ENCODE measurements at places on chromosomes 7 and 10. TPM values are rescaled to one million over a fixed set of nuclear protein-coding genes. Genes with fewer than 3 reads are reported as not detected.

DNA sequence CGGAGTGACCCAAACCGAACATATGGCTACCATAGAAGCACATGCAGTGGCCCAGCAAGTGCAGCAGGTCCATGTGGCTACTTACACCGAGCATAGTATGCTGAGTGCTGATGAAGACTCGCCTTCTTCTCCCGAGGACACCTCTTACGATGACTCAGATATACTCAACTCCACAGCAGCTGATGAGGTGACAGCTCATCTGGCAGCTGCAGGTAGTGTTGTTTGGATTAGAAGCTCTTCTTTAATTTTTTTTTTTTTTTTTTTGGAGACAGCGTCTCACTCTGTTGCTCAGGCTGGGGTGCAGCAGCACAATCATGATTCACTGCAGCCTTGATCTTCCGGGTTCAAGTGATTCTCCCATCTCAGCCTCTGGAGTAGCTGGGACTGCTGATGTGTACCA, 45.8 kb downstream of the NRF1 start:
- no peak for DNase-seq

GRCh38 chr7:26198133-26198780, 2.3 kb downstream of the HNRNPA2B1 start:
- DNase-seq = no peak

- no peak for DNase-seq
Observed at GRCh38 chr7:24504040-24504439, 69.2 kb upstream of the PALS2 start.

DNA sequence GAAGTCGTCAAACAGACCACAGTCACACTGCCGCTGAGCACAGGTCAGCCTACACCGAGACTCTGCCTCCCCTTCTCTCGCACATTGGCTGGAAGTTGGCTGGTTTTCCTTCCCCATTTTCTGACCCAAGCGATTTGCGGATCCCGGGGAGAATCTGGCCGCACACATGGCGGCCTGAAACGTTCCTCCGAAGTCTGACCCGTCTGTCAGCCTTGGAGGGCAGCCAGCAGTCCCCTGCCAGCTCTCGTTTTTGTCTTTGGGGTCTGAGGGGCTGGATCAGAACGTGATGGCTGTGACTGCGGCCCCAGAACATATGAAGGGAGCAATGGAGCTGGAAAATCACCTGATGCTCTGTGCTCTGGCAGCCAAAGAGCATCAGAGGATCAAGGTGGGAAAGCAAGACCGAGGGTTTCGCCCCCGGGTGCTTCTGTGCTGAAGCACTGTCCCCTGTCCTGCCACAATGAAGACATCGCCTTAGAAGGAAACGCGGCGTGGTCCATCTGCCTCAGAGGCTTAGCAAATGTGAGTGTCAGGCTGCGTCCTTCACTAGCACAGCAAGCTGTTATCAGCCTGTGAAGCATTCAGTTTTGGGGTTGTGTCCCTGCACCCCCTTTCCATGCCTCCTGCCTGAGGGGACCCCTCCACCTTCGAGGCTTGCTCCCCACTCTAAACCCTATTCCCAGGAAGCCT, 119.3 kb upstream of the SHH start:
- no peak for DNase-seq

TOMM7 gene
- 73.7 TPM for total RNA-seq

DNA sequence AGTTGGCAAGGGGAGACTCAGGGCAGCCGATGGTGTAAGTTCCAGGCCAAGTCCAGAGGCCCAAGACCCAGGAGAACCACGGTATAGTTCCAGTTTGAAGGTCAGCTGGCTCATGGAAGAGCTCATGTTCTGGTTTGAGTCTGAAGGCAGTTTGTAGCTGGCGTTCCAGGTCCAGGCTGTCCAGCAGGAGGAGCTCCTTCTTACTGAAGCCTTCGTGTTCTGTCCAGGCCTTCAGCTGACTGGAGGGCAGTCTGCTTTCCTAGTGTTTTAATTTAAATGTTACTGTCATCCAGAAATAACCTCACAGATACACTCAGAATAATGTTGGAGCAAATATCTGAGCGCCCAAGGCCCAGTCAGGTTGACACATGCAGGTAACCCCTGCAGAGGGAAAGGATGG, 4.2 kb downstream of the SUN1 start:
- DNase-seq = no peak

DNA sequence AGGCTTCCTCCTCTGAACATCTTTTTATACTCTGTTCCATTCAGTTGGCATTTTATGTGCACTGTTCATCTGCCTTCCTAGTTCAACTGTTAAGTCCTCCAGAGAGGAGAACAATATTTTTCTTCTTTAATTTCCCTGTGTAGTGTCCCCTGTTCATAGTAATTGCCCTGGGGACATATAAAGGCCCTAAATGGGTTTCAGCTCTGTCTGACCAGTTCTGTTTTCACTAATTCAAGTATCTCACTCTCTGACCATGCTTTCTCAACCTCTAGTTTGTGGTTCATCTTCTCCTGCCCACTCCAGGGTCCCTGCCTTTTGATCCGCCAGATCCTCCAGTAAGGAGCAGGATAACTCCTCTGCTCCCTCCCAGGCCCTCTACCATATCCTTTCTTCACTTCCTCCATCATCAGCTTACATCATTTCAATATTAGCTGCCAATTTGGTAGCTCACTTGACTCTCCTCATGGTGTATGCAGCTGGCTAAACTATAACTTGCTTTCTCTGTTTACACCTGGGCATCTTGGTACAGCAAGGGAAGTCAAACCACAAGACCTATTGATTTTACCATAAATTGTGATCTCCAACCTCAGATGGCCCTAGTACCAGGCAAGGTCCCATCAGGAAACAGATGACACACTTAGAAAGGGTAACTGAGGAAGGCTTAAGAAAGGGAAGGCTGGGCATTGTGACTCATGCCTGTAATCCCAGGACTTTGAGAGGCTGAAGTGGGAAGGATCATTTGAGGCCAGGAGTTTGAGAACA, 17.7 kb upstream of the C10orf67 start:
- no peak for DNase-seq

- DNase-seq = no peak
Observed at GRCh38 chr10:131149586-131149985, 161.9 kb downstream of the TCERG1L start.

- no peak for DNase-seq
Observed at GRCh38 chr10:77287647-77288120, 349.9 kb downstream of the KCNMA1 start.

- DNase-seq = no peak
Observed at GRCh38 chr7:140017543-140017942, 45.2 kb downstream of the PARP12 start.

HOXA7 gene
- under 0.01 TPM for total RNA-seq

GRCh38 chr10:895324-895723, 36.2 kb downstream of the LARP4B start:
- DNase-seq = no peak

TBXAS1 gene
- 22.4 TPM for total RNA-seq

ITPRID1 gene
- total RNA-seq = not detected

DNA sequence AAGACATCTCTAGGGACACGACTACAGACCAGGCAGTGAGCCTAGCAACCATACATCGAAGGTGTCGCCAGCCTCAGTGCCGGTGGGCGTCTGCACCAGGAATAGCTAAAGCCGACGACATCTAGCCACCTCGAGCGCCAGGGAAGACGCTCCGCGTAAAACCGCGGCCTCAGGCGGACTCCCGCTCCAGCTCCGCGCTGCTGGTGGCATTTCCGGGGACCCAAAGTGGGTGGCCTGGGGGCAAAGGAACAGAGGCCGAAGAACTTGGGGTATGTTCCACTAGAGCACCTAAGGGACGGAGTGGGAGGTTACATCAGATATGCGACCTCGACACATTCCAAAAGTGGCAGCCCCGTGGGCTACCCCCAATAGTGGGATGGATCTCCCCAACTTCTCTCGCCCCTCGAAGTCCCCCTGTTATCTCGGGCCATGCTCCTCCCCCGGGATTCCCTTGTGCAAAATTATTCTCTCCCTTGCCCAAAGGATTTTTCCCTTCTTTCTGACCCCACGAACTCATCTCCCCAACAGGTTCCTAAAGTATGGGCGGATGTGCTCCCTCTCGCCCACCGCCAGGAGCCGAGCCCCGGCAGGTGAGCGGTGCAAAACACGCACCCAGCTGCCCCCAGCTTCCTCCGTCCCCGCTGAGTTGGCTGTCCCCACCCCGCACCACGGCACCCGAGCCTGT, 1.2 kb downstream of the KCNMA1 start:
- DNase-seq = no peak

GRCh38 chr10:129136951-129137350, 330.1 kb upstream of the MGMT start:
- DNase-seq = no peak

MYL10 gene
- total RNA-seq = not detected

CRTAC1 gene
- 0.25 TPM for total RNA-seq

DNA sequence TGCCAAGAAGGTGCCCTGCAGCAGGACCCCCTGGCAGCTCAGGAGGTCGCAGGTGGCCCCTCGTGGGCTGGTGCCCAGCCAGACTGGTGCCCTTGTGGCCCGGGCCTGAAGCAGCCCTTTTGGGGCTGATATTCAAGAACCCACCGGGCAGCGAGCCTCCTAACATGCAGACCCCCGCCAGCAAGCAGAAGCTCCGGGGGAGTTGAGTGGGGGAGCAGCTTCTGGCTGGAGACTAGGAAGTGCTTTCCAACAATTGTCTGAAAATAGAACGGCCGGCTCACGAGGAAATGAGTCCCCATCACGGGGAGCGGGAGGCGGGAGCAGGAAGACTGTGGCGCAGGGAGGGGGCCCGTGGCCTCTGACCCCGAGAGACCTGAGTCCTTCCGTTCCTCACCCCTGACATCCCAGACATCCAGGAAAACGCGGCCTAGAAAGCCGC, 9.5 kb upstream of the INTS1 start:
- DNase-seq = no peak

DNA sequence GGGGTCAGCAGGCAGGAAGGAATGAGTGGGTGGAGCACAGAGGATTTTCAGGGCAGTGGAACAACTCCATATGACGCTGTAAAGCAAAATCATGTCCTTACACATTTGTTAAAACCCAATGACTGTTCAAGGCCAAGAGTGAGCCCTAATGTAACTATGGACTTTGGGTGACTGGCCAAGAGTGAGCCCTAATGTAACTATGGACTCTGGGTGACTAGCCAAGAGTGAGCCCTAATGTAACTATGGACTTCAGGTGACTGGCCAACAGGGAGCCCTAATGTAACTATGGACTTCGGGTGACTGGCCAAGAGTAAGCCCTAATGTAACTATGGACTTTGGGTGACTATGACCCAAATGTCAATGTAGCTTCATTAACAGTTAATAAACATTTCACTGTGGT, 52.0 kb downstream of the PAXIP1 start:
- DNase-seq = no peak

GNAT3 gene
- total RNA-seq = not detected

CDH23 gene
- 1.5 TPM for total RNA-seq

DNA sequence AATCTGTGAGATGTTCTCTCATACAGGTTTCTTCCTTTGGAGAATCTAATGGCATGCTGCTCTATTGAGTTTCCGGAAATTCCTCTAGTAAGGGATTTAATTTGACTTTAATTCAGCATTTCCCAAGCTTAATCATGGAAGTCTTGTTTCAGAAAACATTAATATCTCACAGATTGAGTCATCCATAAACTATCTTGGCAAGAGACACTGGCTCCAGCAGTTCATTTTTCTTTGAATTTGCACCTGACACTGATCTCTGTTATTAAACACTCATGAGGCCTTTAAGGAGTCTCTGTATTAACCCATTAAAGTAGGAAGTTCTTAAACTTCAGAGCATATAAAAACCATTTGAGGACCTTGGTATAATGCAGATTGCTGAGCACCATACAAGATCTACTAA, 3.6 kb upstream of the ITGB8 start:
- DNase-seq = no peak

DNA sequence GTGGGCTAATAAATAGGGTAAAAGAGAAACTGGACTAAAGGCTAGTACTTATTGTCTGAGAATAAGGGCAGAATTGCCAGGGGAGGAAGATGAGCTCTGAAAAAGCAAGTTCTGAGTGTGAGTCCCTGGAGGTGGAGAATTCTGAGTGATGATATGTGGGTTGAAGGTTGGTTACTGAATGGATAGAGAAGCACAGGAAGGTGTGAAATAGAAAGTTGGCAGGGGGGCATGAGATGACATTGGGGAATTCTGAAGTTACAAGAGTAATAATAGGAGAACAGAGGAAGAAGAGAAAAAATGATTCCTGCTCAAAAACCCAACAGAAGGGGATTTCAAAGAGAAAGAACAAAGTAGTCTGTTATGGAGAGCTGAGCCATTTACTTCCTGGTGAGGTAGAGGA, 76.9 kb downstream of the PRKCQ start:
- no peak for DNase-seq

GRCh38 chr10:121171825-121172787, 320.9 kb downstream of the WDR11 start:
- no peak for DNase-seq

- no peak for DNase-seq
Observed at GRCh38 chr10:124225467-124226270, 132.3 kb upstream of the CHST15 start.

MEIG1 gene
- total RNA-seq = not detected

OR6V1 gene
- not detected for total RNA-seq

- no peak for DNase-seq
Observed at GRCh38 chr7:29424295-29424983, 139.2 kb upstream of the PRR15 start.

- DNase-seq = no peak
Observed at GRCh38 chr7:2237109-2237602, 4.4 kb upstream of the MAD1L1 start.

LMTK2 gene
- total RNA-seq = 13.4 TPM

- no peak for DNase-seq
Observed at GRCh38 chr10:77351386-77351785, 286.2 kb downstream of the KCNMA1 start.

DNA sequence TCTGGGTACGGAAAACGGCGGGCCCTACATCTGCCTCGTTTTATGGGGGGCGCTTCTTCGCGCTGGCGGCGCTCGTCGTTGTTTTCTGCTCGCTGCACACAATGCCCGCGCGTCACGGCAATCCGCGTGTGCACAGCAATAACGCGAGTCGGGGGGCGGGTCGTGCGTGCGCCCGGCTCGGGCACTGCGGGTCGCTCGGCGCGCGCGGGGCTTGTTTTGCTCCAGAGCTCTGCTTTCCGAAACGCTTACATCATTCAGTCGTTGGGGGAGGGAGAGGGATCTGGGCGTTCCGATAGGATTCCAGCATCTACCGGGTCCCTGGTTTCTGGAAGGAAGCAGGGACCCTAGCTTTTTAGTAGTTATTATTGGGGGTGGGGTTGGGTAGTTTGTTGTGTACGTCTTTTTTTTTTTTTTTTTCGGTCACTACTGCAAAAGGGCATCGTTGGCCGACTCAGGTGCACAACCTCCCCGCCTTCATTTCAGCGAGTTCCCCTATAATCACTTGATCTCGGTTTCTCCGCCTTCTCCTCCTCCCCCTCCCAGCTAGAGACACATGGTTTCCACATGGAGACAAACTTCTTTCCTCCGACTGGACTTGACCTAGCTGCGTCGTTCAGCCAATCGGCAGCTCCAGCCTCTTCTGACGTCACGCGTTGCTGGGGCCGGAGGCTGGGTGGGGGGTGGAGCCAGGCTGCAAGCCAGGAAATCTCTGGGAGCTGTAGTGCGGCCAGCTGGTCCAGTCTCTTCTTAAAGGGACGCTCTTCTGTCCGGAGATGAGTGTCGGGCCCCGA, 3.5 kb downstream of the MXI1 start:
- DNase-seq = peak; percentile 99

- no peak for DNase-seq
Observed at GRCh38 chr7:108637049-108637621, 67.5 kb downstream of the DNAJB9 start.

All from liver (tissue), 10 donors.